ENCODE measurements at places on chromosomes 7 and 10.

DNA sequence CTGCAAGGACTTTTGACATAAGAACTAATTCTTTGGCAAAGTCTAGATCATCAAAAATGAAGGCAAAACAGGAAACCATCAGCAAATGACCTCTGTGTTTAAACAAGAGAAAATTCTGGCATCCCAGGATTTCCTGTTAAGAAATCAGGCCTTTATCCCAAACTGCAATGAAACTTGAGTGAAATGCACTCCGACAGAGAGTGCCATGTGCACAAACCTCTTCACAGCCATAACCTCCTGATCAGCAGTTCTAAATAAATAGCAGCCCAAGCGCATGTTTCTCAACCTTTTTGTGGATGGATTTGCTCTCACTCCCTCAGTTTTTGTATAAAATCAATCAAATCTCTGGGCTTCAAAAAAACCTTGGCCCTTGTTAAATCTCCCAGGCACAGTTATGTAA is 107.7 kb upstream of the EEPD1 start:
- no peak for DNase-seq

- DNase-seq, result peak; percentile 89
Measured at GRCh38 chr10:77613476-77614130, 24.0 kb downstream of the KCNMA1 start.

DNA sequence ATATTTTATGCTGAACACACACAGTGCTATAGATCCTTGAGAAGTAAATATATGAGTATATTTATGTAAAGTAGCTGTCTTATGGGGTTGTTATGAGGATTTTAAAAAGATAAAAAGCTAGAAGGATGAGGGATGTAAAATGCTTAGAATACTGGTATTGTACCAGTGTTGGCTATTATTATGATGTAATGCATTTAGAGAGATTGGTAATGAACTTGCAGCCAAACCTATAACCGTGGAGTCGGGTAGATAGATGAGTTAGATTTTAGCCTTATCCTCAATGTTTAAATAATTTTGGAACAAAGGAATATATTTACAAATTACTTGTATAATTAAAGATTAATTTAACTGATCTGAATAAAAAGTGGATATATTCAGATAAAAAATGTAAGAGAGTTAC is 99.3 kb downstream of the SEC23IP start:
- no peak for DNase-seq

- peak; percentile 67 for DNase-seq
Measured at GRCh38 chr10:93186653-93187052, 113.0 kb downstream of the CYP26A1 start.

GRCh38 chr10:29106287-29106686 is 182.6 kb upstream of the LYZL1 start:
- no peak for DNase-seq

GRCh38 chr10:113097036-113097435 is 147.0 kb downstream of the TCF7L2 start:
- DNase-seq, result no peak

DNA sequence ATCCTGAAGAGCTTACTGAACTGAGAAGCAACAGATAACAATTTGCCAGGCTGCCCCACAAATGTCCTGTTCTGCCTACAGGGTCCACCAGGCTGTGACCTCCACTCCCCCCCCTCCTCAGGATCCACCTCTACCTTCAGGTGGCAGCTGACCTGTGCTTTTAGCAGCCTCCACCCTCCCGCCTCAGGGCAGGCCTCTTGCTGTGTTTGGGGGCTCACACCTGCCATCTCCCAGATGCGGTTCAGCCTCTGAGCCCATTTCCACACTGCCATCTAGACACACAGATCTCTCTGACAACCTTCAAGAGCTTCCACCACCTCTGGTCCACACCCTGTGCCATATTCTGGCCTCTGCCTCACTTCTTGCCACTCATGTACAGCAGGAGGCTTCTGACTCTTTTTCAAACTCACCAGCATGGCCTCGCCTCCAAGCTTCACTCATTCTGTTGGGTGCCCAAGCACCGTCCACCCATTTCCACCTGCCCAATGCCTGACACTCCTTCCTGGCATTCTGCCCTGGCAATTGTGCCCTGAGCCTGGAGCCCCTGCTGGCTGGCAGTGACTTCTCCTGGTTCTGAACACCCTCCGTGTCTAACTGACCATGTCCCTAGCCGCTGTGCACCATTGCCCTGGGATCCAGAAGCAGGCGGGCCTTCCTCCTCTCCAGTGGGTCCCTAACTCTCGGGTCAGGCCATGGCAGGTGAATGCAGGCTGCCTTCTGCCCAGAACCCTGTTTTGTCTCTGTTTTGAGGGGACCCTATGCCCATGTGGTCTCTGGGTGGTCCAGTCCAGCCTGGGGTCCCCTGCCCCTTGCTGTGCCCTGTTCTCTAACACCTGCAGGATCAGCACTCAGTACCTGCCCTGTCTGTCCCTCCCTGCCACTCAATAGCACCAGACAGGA is 18.5 kb downstream of the TMEM72 start:
- no peak for DNase-seq

DNA sequence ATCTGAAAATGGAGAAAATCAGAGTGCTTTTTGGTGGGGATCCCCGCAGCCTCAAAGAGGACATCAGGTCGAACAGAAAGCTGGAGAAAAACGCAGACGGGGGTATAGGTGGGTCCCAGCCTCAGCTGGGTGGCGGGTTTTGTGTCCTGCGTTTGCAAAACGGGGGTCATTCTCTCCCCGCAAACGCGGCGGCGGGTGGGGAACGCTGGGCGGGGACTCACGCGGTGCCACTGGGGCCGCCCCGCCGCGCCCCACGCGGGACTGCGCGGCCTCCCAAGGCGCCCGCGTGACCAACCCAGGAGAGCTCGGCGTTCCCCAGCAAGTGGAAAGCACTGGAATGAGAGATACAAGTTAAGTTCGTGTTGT is 806 bp upstream of the VIPR2 start:
- no peak for DNase-seq

DNA sequence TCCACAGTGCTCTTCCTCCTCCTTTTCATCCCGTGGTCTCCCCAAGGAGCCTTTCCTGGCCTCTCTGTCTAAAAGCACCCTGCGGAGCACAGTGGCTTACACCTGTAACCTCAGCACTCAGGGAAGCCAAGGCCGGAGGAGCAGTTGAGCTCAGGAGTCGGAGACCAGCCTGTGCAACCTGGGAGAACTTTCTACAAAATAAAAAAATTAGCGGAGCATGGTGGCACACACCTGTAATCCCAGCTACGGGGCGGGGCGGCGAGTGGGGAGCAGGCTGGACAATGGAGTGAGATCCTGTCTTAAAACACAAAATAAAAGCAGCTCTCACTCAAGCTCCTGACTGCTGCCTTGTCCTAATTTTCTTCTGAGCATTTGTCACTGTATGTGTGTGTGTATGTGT is 1.4 kb upstream of the COBL start:
- no peak for DNase-seq

DNA sequence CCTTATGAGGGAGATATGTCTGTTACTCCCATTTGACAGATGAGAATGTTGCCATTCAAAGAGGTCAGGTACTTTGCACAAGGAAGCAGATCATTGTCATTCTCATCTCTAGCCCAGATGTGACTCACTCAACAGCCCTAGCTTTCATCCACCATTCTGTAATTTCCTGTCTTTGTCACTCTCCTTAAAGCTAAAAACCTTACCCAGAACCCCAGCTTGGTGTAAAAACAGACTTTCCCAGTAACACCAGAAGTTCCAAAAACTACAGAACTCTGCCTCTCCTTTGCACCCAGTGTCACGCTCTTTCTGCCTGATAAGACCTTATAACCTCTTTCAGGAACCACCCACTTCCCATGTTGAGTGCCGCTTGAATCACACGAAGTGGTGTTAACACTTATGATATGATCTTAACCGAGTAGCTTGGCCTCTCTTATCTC is 89.1 kb upstream of the SP4 start:
- DNase-seq, result no peak

Measured in astrocyte of the hippocampus (primary cell).